ENCODE measurements at places on chromosomes 2 and 18. TPM values are rescaled to one million over a fixed set of nuclear protein-coding genes. Genes with fewer than 3 reads are reported as not detected.

KIAA2012 gene
- not detected for total RNA-seq

- H3K4me3 ChIP-seq, result no peak overlapping the region
- H3K36me3 ChIP-seq, result no peaks in the 10 kb centered on the region
- H3K27ac ChIP-seq, result no peak overlapping the region
- H3K4me1 ChIP-seq, result no peaks in the 10 kb centered on the region
Measured at GRCh38 chr2:144304202-144304601, 215.7 kb downstream of the ZEB2 start.

DNA sequence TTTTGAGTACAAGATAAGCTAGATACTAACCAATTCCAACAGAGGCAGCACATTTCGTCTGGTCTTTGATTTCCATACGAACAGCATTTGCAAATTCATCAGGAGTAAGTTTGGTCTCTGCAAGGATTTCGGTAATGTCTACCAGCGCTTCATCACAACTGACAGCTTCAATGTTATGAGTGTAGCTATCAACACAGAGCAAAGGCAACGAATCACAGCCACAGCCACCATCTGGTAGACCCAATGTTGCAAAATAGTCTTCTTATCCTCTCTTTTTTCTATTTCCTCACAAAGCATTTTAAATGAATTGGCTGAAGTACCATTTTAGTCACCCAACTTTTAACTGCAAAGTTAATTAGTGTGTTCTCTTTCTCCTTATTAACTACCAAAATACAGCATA is 68.3 kb downstream of the REV1 start:
- H3K36me3 ChIP-seq, result peaks cover 48% of the 10 kb centered on the region
- no peak for DNase-seq
- H3K27me3 ChIP-seq, result no peaks in the 10 kb centered on the region
- no peak overlapping the region for H3K27ac ChIP-seq
- H3K4me1 ChIP-seq, result no peaks in the 10 kb centered on the region

DNA sequence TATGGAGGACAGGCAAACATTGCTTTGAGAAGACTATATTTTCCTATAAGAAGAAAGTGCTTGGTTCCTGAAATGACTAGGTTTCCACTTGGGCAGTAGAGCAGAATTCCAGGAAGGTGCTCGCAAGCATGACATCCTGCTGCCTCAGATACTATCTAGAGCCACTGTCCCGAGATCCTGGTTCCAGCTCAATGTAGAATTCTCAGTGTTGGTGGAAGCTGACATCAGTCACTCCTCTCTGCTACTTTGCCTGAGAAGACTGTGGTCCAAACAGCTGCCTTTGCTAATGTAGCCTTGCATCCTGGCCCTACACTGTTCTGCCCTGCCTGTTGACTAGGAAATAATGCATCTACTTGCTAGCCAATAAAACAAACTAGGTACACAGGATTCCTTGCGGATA is 50.0 kb upstream of the ITGA6 start:
- H3K27me3 ChIP-seq, result no peaks in the 10 kb centered on the region
- no peak overlapping the region for H3K27ac ChIP-seq
- no peaks in the 10 kb centered on the region for H3K36me3 ChIP-seq
- no peak for DNase-seq
- peaks cover 16% of the 10 kb centered on the region for H3K4me1 ChIP-seq
- no peak overlapping the region for H3K4me3 ChIP-seq

DNA sequence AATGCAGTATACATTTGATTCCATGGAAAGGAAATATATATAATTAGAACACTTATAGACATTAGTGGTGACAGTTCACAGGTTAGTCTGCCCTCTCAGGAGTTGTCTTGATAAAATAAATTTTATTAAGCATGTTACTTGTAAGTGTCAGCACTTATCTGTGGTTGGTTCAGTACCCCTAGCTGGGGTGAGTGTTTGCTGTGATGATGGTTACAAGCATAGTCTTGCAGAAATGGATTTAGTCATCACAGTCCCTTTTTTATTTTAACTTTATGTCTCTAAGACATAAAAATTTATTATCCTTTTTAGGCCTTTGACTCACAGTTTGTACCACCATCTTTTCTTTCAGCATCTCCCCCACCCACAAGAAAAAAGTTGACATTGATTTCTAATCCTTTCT is 52.1 kb downstream of the NCK2 start:
- H3K27me3 ChIP-seq, result no peaks in the 10 kb centered on the region
- no peaks in the 10 kb centered on the region for H3K36me3 ChIP-seq
- peaks cover 3% of the 10 kb centered on the region for H3K4me1 ChIP-seq
- no peak overlapping the region for H3K27ac ChIP-seq
- H3K4me3 ChIP-seq, result no peak overlapping the region

Data from H1 (cell line).